ENCODE measurements at places on chromosomes 13 and 19. TPM values are rescaled to one million over a fixed set of nuclear protein-coding genes. Genes with fewer than 3 reads are reported as not detected.

Gene SUGP1
- 34.4 TPM for total RNA-seq

Gene STAP2
- not detected for total RNA-seq

Gene PRODH2
- 0.38 TPM for total RNA-seq

Gene CYP2S1
- 27.1 TPM for total RNA-seq

Gene EBI3
- total RNA-seq, result 4.8 TPM

Gene CD33
- total RNA-seq, result not detected

Gene PSG3
- total RNA-seq, result not detected

Gene FPR3
- total RNA-seq, result not detected

Gene CGB5
- 0.84 TPM for total RNA-seq

Gene FBXO27
- 2.7 TPM for total RNA-seq

Gene FLT3LG
- 1.6 TPM for total RNA-seq
